Urinary bladder (tissue), 4 donors: ENCODE measurements at places on chromosomes 12 and 14. TPM values are rescaled to one million over a fixed set of nuclear protein-coding genes. Genes with fewer than 3 reads are reported as not detected.

GRCh38 chr12:69884386-69884785, 59.4 kb downstream of the MYRFL start:
- DNase-seq = no peak

DNA sequence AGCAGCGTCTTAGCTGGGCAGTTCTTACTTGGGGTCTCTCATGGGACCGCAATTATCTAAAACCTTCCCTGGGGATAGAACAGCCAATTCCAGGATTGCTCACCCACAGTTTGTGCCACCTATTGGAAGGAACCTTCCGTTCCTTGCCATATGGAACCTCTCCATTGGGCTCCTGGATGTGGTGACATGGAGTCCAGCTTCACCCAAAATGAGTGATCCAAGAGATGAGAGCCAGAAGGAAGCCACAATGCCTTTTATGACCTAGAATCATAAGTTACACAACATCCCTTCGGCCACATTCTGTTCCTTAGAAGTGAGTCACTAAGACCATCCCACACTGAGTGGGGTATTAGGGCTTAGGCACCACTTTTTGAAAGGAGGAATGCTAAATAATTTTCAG, 164.4 kb downstream of the FBXL14 start:
- DNase-seq = no peak

DNA sequence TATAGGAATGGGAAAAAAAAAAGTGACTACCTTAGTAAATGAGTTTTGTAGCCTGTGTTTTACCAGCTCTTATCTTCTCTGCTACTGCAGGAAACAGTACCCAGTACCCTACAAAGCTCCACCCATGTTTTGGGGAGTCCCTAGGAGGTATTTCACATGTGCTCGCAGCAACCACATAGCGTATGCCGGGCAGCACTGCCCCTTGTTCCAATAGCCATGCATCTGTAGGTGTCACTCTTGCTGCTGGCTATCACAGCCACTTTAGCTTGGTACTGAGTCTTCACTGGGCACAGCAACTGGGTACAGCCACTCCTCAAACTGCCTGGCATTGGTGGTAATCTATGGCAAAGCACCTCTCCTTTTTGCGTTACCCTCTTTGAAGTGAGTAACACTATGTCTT, 2.0 kb upstream of the MDM1 start:
- DNase-seq = no peak

- peak; percentile 15 for DNase-seq
Measured at GRCh38 chr12:5988659-5989116, 43.6 kb upstream of the ANO2 start.

Gene NPFF
- total RNA-seq = not detected

Gene GNG2
- 44.1 TPM for total RNA-seq

GRCh38 chr12:29804019-29804418, 20.3 kb upstream of the TMTC1 start:
- no peak for DNase-seq

Gene LRTM2
- not detected for total RNA-seq

GRCh38 chr12:2395354-2395977, 342.7 kb downstream of the CACNA1C start:
- no peak for DNase-seq

GRCh38 chr14:19902409-19902808, 18.0 kb upstream of the OR4K5 start:
- DNase-seq = no peak

DNA sequence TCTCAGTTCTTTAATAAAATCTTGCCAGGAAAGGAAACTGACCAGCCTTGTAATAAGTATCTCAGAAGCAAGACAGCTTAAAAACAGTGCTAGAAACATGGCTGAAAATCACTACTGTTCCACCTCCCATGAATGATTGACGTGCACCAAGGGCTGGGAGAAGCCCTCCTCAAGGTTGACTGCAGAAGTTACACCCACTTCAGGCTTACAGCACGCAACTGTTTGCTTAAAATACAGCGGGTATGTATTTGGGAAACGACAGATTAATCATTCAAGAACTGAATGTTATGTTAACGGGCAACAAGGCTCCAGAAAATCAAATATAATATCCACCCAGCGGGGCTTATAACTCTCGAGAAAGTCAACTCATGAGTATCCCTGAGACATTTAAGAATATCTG, 22.1 kb downstream of the PRKD1 start:
- DNase-seq = no peak
